GM04503 (cell line): ENCODE measurements at places on chromosomes 11 and 22.

DNA sequence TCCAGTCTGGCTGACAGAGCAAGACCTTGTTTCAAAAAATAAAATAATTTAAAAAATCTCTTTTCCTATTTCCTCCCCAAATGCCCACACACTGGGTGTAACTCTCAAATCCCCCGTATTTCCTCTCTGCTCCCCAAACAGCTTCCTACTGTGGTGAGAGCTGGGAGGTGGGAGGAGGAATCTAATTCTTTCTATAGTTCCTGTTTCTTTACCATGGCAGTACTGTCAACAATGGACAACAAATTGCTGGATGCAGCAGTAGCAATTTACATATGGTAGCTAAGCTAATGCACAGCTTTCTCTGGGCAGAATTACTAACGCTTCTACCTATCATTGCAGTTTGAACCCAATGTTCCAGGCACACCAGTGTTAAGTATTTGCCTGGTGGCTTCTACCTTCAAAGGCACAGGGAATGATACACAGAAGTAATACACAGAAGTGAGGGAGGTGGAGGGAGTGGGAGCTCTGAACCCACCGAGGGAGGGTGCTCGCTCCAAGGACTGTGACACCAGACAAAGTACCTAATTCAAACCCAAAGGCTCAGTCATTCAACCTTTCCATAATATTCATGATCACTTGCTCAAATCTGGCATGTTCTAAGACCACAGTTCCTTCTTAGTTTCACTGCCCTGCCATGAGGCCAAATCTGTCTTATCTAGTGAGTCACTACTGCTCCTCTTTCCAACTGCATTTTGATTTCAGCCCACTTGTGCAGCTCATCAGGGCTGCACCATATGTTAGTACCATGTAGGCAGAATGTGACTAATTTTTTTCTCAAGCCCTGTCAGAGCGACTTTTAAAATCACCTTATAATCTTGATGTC, 37.9 kb downstream of the CELF1 start:
- DNase-seq, result peak; percentile 31

DNA sequence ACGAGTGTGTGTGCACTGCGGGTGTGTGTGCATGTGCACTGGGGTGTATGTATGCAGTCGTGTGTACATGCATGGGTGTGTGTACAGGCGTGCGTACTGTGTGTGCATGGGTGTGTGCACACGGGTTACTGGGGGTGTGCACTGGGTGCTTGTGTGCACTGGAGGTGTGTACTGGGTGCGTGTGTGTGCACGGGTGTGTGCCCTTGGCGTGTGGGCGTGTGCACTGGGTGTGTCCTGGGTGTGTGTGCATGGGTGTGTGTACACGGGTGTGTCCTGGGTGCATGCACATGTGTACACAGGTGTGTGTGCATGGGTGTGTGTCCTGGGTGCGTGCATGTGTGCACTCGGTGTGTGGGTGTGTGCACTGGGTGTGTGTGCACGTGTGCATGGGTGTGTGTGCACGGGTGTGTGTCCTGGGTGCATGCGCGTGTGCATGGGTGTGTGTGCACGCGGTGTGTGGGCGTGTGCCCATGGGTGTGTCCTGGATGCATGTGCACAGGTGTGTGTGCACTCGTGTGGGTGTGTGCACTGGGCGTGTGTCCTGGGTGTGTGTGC, 39.1 kb downstream of the BRSK2 start:
- no peak for DNase-seq

- DNase-seq, result no peak
Observed at GRCh38 chr11:27699926-27700350, 317 bp downstream of the BDNF start.

- no peak for DNase-seq
Observed at GRCh38 chr11:80586464-80586863, 1145.6 kb upstream of the TENM4 start.

DNA sequence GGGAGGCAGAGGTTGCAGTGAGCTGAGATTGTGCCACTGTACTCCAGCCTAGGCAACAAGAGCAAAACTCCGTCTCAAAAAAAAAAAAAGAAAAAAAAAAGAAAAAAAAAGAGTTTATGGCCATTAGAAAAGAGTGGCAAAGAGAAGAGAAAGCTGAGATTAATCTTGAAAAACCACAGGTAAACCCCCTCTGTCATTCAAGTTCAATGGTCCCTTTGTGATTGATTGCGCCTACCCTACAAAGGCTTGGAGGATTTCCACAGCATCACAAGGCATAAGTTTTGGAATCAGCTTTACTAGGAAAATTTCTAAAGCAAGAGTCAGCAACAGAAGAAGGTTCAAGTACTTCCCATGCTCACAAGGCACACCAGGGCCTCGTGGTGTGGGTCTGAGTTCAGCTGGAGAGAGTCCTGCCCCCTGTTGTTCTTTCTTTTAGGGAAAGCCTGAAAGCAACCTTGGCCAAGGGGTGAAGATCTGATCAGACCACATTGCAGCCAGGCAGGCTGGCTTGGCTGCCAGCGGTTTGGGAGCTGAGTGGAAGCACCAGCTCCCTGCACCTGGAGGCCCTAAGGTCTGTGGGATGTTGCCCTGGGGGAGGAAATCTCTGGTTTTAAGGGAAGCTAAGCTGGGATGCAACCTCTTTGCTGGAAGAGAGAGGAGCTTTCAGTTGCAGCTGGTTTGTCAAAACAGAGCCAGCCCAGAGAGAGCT, 41.8 kb downstream of the SLN start:
- DNase-seq, result no peak

DNA sequence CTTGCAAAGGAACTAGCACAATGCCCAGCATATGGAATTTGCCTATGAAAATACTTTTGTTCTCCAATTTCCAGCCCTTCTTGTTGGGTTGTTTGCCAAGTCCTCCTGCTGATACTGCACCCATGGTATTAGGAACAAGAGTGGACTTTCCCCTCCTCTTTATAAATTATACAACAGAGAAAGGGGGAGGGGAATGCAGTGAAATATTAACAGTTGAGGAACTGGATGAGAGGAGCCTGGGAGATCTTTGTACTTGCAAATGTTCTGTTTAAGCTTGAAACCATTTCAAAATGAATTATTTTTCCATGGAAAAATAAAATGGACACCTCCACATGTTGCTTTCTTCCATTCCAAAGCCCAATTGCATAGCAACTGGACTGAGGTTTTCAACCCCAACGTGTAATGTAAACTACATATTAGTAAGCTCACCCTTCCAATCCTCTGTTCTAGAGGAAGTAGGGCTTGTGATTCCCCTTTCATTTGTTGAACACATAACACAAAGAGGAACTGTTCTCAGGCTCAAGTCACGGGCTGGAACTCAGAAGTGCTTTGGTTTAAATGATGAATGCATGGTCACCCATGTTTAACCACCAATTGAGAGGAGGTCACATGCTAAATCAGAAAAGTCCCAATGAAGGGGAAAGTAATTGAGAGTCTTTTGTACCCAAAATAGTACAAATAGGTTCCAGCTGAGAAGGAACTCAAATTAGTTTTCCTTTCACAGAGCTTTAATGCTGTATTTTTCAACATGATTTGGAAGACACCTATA, 66.2 kb upstream of the ZC3H12C start:
- no peak for DNase-seq

- DNase-seq, result no peak
Observed at GRCh38 chr11:75262961-75263852, 22.6 kb downstream of the TPBGL start.

DNA sequence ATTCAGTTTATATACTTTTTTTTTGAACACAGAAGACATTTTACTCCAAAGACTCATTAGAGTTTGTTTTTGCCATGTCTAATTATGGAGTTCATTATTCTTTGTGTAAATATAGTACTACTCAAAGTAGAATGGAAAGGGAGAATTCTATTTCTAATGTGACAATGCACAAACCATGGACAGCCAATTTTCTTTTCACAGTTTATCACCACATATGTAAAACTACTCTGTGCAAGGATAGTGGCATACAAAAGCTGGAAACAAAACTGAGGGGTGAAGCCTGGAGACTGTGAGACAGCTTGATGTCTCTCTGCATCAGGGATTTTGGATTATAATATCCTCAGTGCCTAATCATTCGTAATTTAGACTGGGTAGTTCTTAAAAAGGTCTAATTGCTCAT, 75.5 kb downstream of the LUZP2 start:
- DNase-seq, result no peak

DNA sequence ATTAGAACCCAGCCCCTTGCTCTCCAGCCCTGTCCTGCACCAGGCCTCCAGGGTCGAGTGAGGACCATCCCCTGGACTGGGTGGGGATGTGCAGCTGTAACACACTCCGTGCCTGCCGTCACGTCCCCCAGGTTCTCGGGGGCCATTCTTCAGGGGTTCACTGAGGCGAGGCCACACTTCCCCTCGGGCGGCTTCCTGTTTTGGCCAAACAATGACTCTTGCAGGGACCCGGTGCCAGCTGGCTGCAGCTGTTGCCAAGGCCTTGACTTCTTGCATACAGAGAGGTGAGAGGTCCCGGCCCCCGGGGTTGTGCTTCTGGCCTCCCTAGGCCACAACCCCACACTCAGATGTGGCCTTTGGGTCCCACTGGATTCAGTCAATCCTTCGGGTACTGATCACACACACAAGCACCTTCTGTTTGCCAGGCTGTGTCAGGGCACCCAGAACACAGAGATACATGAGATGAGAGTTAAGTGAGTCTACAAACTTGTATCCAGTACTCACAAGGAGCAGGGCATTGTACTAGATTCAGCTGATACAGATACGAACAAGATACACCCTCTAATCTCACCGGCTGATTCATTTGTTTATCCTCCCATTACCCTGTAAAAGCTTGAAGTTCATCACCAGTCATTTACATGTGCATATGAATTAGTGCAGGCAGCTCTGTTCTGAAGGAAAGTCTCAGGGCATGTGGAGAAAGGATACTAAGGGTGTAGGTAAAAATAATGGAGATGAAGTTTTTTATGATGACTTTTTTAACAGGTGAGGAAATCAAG, 32.9 kb downstream of the LRRC32 start:
- DNase-seq, result no peak

DNA sequence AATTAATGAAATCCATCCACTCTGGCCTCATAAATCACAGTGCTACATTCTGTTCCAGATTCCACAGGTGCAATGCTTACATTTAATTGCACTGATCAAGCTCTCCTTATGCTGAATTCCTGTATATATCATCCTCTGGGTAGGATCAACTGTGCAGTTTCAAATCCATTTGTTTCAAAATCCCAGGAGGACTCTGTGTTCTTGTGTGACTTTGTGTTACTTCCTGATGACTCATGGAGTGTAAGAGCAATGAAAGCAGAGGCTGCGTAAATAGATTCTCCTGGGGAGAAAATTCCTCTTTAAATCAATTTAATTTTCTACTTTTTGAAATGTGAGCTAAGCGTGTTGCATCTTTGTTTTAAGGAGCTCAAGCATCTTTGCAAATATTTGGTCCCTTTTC, 752.7 kb downstream of the METTL15 start:
- DNase-seq, result no peak

DNA sequence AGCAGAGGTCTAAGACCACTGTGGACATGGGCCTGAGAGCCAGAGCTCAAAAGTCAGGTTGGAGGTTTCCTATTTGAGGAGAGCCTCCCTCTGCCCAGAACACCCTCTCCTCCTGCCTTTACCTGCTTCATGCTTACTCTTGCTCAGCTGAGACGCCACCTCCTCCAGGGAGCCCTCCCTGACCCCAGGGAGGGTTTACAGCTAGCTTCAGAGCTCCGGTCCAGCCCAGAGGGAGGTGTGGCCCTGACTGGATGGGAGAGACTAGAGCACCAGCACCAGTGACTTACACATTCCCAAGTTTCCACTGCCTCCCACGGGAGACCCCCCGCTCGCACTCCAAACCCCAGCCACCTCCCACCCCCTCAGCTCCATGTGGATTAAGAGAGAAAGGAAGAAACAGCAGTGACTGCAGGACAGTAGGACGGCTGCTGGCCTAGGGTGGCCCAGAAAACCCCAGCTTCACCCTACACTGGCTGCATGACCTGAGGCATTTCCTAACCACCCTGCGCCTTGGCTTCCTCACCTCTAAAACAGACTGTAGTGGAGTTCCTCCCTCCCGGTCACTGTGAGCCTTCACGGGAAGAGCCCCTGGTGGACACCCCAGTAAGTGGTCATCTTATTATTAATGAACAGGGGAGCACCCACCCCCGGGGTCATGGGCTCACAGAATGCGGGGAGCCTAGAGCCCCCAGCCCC, 24.5 kb upstream of the PDGFB start:
- no peak for DNase-seq

DNA sequence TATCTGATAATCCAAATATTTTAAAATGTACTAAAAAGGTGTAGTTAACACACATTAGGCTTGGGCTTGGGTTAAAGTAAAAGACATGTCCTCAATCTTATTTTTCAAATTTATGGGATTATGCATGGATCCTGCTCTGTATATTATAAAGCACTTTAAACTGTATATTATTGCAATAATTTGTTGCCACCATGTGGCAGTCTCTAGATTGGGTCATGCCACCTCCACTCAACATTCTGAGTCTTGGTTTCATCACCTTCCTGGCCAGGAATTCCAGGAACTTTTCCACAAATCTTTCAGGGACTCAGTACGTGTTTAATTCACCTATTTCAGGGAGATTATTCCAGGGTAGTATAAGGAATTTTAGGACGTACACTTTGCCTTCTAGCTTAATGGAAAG, 695.5 kb downstream of the FAM181B start:
- no peak for DNase-seq

DNA sequence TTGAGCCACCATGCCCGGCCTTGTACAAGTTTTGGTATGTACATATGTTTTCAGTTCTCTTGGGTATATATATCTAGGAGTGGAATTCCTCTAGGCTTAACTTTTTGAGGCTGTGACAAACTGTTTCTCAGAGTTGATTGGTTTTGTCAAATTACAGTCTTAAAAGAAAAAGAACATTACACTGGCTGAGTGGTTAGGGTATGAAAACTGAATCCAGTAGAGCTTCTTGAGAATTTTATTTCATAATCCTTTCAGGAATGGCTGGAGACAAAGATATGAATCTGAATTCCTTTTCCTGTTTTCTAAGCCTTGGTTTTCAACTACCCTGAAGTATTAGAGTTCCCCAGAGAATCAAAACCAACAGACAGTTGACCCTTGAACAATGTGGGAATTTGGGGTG, 6.5 kb downstream of the METTL15 start:
- no peak for DNase-seq

GRCh38 chr11:26944866-26945664, 48.8 kb upstream of the FIBIN start:
- peak; percentile 72 for DNase-seq

DNA sequence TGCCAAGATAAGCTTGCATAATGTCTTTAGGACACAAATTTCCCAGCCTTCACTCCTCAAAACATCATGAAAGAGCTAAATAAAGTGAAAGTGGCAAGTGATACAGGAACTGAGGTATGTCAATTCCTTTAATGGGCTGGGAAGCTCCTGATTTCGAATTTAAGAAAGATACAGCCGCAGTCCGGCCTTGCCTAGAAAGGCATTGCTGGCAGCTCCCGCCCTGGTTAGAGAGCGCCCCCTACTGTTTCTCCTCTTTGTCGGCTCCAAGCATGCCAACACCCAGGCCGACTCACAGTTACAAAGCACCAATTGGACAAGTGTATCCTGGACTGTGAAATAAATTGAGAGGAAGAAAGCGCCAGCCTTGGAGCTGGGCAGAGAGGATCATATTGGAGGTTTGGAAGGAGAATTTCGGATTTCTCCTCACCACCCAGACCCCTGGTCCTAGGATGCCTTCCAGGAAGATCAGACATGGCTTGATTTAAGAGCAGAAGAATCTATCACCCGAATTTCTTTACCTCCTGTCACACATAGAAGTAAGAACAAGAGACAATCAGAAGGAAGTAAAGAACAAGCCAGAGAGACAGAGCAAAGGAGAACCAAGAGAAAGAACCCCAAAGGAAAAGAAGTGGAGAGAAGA, 84.0 kb downstream of the FAM76B start:
- DNase-seq, result peak; percentile 37

- no peak for DNase-seq
Observed at GRCh38 chr11:118703563-118704106, 24.2 kb upstream of the TREH start.

- DNase-seq, result no peak
Observed at GRCh38 chr11:114447444-114447843, 8.2 kb downstream of the REXO2 start.
